ENCODE measurements at places on chromosomes 11 and 22. TPM values are rescaled to one million over a fixed set of nuclear protein-coding genes. Genes with fewer than 3 reads are reported as not detected.

- no peak for DNase-seq
- no peaks in the 10 kb centered on the region for H3K27me3 ChIP-seq
Measured at GRCh38 chr11:107482234-107482633, 24.6 kb upstream of the CWF19L2 start.

GRCh38 chr11:46134540-46134939 lies 13.3 kb upstream of the PHF21A start:
- no peaks in the 10 kb centered on the region for H3K27me3 ChIP-seq
- H3K36me3 ChIP-seq: no peaks in the 10 kb centered on the region
- H3K4me3 ChIP-seq: no peak overlapping the region

- no peaks in the 10 kb centered on the region for H3K4me1 ChIP-seq
- H3K36me3 ChIP-seq: no peaks in the 10 kb centered on the region
- H3K4me3 ChIP-seq: no peak overlapping the region
- no peak for DNase-seq
- H3K27me3 ChIP-seq: no peaks in the 10 kb centered on the region
- no peak overlapping the region for H3K27ac ChIP-seq
Measured at GRCh38 chr11:6152126-6152525, 18.0 kb downstream of the OR52B2 start.

DNA sequence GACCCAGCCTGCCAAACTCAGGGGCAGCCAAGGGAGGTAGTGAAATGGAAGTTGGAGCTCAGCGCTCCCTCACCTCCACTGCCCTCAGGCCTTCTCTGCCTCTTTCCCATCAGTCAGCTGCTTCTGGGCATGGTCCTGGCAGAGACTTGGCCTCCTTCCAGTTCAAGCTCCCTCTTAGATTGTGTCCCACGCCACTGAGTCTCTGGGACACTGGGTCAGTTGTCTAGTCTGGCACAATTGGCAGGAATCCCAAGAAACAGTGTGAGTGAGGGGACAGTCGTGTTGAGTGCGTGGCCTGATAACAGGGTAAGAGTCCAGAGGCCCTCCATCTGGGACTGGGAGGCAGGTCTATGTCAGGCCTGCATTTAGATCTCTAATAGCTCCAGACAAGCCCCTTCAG lies 7.1 kb upstream of the SLC35E4 start:
- no peaks in the 10 kb centered on the region for H3K36me3 ChIP-seq
- no peak overlapping the region for H3K4me3 ChIP-seq
- H3K27me3 ChIP-seq: no peaks in the 10 kb centered on the region
- no peak for DNase-seq
- no peak overlapping the region for H3K27ac ChIP-seq
- no peaks in the 10 kb centered on the region for H3K4me1 ChIP-seq

DNA sequence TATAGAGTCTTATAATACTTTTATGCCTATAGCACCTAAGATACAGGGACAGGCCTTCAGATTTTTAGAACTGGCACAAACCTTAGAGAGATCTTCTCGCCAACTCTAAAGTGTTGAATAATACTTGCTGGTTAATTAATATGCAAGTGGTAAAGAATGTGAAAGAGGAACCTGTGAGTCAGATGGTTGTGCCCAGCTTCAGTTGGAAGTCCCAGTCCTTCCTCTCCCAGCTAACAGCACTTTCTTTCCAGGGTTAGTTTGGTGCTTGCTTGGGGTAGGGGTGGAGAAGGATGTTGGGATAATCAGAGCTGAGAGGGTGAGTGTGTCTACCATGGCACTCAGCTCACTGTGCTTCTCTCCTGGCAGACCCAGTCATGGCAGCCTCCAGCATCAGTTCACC lies 4.9 kb upstream of the TMEM132A start:
- no peak for DNase-seq
- H3K4me3 ChIP-seq: no peak overlapping the region
- H3K4me1 ChIP-seq: peaks cover 16% of the 10 kb centered on the region
- H3K27me3 ChIP-seq: no peaks in the 10 kb centered on the region

DNA sequence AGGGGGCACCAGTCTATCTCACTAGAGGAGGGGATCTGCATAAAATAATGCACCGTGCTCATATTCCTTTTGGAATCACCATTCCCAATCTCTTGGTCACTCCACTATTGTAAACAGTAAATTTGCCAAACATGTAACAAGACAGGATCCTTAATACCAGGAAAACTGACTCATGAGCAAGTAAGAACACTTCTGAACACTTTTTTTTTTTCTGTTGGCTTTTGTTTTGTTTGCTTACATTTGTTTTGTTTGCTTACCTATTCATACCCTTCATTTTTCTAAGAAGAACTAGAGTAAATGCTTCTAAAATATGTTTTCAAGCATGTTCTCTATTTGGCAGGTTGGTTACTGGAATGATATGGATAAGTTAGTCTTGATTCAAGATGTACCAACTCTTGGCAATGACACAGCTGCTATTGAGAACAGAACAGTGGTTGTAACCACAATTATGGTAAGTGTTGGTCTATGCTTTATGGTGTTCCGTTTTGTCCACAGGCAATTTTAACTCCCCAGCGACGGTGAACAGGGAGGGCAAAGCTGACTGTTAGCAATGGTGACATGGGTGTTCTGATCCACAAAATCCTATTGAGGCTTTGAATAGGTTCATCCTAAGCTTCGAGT lies 111.8 kb downstream of the MSANTD4 start:
- no peaks in the 10 kb centered on the region for H3K36me3 ChIP-seq
- no peaks in the 10 kb centered on the region for H3K27me3 ChIP-seq
- DNase-seq: peak; percentile 64
- peaks cover 9% of the 10 kb centered on the region for H3K4me1 ChIP-seq
- peak overlapping the region; percentile 48 for H3K4me3 ChIP-seq
- peak overlapping the region; percentile 83 for H3K27ac ChIP-seq

DNA sequence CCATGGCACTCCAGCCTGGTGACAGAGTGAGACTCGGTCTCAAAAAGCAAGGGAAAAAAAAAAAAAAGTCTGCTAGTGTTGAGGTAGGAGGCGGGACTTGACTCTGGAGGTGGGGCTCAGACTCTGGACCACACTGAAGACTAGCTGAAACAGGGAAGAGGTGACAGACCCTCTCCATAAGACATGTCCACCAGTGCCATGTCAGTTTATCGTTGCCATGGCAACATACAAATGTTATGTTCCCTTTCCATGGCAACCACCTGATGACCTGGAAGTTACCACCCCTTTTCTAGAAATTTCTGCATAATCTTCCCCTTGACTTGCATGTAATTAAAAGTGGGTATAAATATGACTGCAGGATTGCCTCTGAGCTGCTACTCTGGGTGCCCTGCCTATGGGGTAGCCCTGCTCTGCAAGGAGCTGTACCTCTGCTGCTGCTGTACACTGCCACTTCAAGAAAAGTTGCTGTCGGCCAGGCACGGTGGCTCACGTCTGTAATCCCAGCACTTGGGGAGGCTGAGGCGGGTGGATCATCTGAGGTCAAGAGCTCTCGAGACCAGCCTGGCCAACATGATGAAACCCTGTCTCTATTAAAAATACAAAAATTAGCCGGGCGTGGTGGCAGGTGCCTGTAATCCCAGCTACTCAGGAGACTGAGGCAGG lies 55.1 kb downstream of the KIAA1671 start:
- no peak overlapping the region for H3K4me3 ChIP-seq
- H3K27me3 ChIP-seq: no peaks in the 10 kb centered on the region
- H3K4me1 ChIP-seq: peaks cover 11% of the 10 kb centered on the region
- peaks cover 29% of the 10 kb centered on the region for H3K36me3 ChIP-seq
- peak overlapping the region; percentile 86 for H3K27ac ChIP-seq
- no peak for DNase-seq

DNA sequence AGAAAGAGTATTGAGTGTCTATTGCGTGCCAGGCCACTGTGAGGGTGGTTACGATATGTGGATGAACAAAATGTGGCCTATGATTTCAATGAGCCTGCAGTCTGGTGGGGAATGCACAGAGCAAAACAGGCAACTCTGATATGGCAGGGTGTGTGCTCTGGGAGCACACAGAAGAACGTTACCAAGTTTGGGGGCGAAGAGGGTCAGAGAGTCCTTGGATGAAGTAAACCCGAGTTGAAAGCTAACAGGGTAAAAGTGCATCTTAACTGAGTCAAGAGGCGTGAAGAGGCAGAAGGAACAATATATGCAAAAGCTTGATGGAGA lies 258 bp downstream of the CFAP68 start:
- no peak for DNase-seq
- H3K4me3 ChIP-seq: peak overlapping the region; percentile 95
- peaks cover 6% of the 10 kb centered on the region for H3K4me1 ChIP-seq

DNA sequence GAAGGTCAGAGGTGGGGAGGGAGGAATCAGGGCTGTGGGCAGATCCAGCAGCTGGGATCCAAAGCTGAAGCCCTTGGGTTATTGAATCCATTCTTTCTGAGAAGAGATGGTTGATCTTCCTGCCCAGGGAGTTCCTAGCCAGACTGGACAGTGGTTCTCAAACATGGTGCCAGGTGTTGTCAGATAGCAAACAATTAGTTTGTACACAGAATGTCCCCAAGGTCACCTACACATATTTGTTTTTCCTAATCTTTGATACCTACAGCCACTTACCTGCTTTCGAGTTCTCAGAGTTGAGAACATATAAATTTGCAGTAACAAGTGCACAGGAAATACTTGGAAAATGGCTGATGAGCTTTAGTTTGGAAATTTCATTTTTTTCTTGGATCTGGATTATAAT lies 54.5 kb downstream of the BMAL1 start:
- H3K27me3 ChIP-seq: no peaks in the 10 kb centered on the region
- peak overlapping the region; percentile 76 for H3K27ac ChIP-seq
- H3K4me1 ChIP-seq: peaks cover 58% of the 10 kb centered on the region

DNA sequence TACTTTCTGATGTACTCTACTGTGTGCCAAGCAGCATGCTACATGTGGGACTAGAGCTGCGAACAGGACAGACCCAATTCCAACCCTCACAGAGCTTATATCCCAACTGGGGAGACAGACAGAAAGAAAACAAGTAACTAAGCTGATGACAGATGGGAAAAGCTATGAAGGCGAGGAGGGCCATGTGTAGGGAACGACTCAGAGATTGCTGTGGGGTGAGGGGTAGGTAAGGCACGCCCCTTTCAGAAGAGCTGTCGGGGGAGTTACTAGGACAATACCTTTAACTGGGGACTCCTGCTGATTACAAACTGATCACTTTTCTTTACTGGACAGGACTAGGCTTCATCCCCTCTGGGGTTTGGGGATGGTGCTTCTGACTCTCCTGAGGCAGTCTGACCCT lies 48.9 kb downstream of the ST3GAL4 start:
- no peaks in the 10 kb centered on the region for H3K27me3 ChIP-seq
- H3K36me3 ChIP-seq: no peaks in the 10 kb centered on the region
- no peak for DNase-seq
- H3K4me3 ChIP-seq: peak overlapping the region; percentile 17
- H3K4me1 ChIP-seq: peaks cover 33% of the 10 kb centered on the region
- peak overlapping the region; percentile 65 for H3K27ac ChIP-seq

DNA sequence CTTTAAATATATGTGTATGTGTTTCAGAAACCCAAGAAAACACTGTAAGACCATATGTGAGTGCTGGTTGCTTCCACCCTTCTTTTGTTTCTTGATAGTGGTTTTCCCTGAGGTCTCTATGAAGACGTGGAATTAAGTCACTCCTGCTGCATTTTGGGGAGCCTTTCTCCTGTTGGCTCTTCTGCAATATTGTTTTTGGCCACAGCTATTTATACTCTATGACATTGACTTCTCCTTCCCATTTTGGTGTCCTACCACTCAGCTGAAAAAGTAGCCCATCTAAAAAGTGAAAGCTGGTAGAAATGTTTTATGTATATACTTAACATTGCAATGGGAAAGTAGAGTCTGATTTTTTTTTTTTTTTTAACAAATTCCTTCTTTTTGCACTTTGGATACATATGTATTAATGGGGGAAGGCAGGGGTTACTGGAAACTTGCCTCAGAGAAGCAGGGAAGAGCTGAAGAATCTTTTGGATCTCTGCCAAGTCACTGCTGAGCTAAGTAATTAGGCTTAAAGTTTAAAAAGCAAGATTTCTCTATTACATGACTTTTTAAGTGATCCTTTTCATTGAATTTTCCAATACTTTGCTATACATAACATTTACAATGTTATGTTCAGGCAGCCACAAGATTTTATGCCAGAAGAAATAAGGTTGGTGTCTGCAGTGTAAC lies 1.8 kb downstream of the TTC17 start:
- H3K4me1 ChIP-seq: peaks cover 12% of the 10 kb centered on the region
- peak overlapping the region; percentile 97 for H3K27ac ChIP-seq
- peak overlapping the region; percentile 98 for H3K4me3 ChIP-seq
- DNase-seq: peak; percentile 10

GRCh38 chr11:94449437-94449836 lies 44.2 kb downstream of the MRE11 start:
- peaks cover 7% of the 10 kb centered on the region for H3K4me1 ChIP-seq
- peak; percentile 91 for DNase-seq
- no peak overlapping the region for H3K4me3 ChIP-seq
- H3K27ac ChIP-seq: peak overlapping the region; percentile 36
- peaks cover 21% of the 10 kb centered on the region for H3K36me3 ChIP-seq
- no peaks in the 10 kb centered on the region for H3K27me3 ChIP-seq

- peaks cover 54% of the 10 kb centered on the region for H3K36me3 ChIP-seq
- H3K27me3 ChIP-seq: no peaks in the 10 kb centered on the region
- DNase-seq: no peak
- H3K27ac ChIP-seq: no peak overlapping the region
- H3K4me3 ChIP-seq: no peak overlapping the region
Measured at GRCh38 chr22:41902932-41903421, 11.9 kb downstream of the SHISA8 start.

- H3K27me3 ChIP-seq: no peaks in the 10 kb centered on the region
- no peak overlapping the region for H3K27ac ChIP-seq
- no peak for DNase-seq
- H3K4me3 ChIP-seq: no peak overlapping the region
Measured at GRCh38 chr11:46680164-46680760, 20.2 kb downstream of the ARHGAP1 start.

Gene OR51B5
- not detected for total RNA-seq

Gene SLC6A5
- total RNA-seq: not detected

Gene APOC3
- not detected for total RNA-seq

Gene ME3
- total RNA-seq: 0.49 TPM

Gene FAM76B
- 25.0 TPM for total RNA-seq

Gene NCR3LG1
- 13.6 TPM for total RNA-seq

Gene SHANK2
- 0.52 TPM for total RNA-seq

Gene DNAJB7
- not detected for total RNA-seq

Gene CCDC89
- not detected for total RNA-seq

Data from MCF 10A (cell line).